GM23248 (cell line): ENCODE measurements at places on chromosomes 1 and 21. TPM values are rescaled to one million over a fixed set of nuclear protein-coding genes. Genes with fewer than 3 reads are reported as not detected.
A peak's percentile ranks its signal among the peaks of the same experiment; 100 is the strongest.

Gene STIL
- total RNA-seq = 10.0 and 17.1 TPM in 2 replicates

Gene SLAMF6
- not detected in 2 replicates for total RNA-seq

Gene SERPINC1
- not detected in 2 replicates for total RNA-seq

Gene RHD
- 0.25 TPM in 1 of 2 replicates, not detected in the other for total RNA-seq

DNA sequence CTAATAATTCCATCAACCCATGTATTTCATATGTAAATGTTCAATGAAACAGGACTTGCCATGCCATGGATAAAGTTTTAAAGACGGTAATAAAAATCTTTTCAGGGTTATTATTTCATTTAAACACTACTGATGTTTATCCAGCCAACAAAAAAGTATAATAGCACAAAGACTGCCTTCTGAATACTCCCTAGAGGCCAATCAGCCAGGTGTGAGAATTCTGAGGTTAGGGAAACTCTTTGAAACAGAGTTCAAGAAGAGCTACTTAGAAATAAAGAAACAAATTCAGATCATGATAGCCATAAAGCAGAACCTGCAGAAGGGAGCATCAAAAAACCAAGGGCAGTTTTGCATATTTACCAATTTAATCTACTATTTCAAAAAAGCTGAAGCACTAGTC, 48.7 kb downstream of the AKT3 start:
- DNase-seq = no peak
- H3K4me3 ChIP-seq = no peak overlapping the region
- H3K27ac ChIP-seq = no peak overlapping the region

DNA sequence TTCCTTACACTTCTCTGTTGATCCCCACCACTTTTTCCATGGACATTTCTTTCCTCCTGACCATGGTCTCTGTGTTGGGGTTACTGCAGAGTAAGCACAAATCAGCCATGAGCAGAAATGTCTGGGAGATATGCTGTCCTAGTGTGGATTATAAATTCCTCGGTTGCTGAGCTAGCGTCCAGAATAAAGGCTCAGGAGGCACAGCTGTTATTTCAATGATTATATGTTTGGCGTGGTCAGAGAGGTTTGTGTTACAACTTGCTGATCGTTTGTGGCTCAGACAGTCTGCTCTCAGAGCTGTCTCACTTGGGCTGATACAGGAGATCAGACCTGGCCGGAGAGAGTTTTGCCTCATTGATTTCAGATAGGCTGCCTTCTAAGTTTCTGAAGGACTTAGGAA, 37.5 kb upstream of the LAMC2 start:
- H3K27me3 ChIP-seq = no peaks in the 10 kb centered on the region
- H3K4me1 ChIP-seq = peaks cover 13% of the 10 kb centered on the region
- H3K36me3 ChIP-seq = peaks cover 18% of the 10 kb centered on the region
- DNase-seq = peak; percentile 65
